ENCODE measurements at places on chromosomes 11 and 22.

- DNase-seq: peak; percentile 45
These were observed 19.2 kb downstream of the PIM3 start for GRCh38 chr22:49979587-49980264.

GRCh38 chr22:36816636-36817524 lies at the start of gene PVALB:
TSS of gene PVALB (minus strand) at chr22:36817035. CDS start at chr22:36817005, 30 bp downstream.
- no peak for DNase-seq

DNA sequence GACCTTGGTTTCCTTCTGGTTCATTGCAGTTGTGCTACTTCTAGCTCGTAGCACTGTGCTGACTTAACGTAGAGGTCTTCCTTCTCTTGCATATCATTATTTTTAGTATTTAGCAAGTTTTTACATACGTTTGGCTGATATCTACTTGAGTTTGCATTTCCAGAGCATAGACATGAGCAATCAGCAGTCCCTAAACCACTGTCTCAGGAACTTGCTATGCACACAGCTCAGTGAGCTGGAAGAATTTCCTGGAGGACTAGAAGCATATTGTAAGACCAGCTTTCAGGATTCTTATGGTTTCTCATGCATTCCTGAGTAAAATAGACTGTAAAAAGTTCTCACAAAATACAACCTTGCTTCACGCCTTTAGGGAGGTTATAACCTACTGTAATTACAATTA lies 226.7 kb upstream of the PDGFD start:
- no peak for DNase-seq

DNA sequence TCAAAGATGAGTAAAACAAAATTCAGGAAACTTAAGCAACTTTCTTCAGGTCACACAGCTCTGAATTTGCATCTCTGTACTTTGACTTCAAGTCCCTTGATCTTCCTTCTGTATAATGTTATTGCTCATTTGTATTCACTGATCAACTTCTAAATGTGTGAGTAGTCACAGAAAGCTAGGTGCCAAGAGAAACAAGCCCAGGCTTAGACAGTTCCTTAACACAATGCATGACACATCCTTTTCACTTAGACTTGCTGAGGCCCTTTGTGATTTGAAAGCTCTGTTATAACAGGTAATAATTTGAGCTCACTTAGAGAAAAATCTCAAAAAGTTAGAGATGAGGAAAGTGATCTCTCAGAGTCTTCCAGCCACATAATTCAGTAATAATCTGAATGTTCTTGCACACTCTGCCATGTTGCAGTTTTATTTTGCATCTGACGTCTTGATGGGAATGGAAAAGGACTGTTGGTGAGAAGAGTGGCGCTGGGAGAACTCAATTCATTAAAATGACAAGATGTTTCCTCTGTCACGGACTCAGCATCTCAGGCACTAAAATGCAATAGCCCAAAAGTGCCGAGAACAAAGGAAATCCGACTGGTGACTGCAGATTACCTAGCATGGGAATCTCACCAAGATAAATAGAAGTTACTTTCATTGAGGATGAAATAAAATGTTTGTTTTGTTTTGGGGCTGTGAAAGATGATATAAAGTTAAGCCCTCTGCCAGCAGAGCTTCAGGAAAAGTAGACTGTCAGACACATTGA lies 665.3 kb downstream of the OPCML start:
- no peak for DNase-seq

GRCh38 chr11:130535520-130535919 lies 87.1 kb downstream of the ADAMTS15 start:
- no peak for DNase-seq

DNA sequence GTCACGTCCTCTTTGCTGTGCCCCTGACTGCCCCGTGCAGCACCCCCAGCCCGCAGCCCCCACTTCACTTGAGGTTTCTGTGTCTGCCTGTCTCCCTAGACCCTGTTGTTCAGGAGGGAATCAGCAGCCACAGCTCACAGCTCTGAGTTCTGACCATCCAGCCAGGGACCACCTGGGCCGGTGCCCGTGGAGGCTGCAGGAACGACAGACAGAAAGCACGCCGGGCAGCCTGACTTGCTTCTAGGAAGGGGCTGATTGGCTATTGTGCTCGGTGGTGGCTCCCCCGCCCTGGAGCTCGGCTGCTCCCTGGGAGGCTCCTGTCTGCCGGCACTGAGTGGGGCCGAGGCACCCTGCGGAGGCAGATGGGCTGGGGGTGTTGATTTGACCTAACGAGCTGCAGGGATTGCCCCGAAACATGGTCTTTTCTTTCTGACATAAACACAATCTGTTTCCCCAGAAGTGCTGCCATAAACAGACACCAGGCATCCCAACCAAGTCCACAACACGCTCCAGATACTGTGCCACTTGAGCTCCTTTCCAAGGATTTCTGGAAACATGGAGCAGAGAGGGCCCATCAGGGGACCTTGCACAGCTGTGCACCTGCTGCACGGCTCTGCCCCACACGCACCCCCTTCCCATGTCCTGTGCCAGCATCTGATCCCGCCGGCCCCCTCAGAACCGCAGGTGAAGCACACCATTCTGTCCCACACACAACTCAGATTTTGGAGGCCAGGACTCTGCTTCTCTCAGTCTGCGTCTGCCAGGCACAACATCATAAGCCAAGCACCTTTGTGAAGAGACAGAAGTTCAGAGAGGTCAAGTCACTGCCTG lies 855.9 kb downstream of the TBC1D22A start:
- no peak for DNase-seq

DNA sequence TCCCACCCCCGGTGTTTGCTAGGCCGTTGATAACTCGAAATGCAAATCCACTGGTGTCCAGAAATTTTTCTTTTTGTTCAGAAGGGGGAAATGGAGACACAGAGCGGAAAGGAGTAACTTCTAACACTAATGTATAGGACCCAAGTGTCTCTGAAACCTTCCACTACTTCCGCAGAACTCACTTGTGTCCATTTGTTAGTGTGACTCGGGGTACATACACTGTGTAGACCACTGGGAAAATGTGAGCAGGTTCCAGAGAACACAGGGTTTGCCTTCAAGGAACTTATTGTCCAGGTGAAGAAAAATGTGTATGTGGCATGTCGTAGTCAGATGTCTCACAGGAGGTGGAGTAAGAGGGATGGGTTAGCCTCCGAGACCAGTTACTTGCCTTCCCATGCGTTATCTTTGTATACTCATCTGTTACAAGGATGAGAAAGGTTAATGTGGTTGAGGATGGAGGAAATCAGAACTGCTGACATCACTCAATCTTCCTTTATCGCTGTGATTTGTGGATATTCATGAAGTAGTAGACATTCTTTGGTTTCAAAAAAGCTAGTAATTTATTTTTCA lies 857 bp downstream of the ARCN1 start:
- peak; percentile 5 for DNase-seq

DNA sequence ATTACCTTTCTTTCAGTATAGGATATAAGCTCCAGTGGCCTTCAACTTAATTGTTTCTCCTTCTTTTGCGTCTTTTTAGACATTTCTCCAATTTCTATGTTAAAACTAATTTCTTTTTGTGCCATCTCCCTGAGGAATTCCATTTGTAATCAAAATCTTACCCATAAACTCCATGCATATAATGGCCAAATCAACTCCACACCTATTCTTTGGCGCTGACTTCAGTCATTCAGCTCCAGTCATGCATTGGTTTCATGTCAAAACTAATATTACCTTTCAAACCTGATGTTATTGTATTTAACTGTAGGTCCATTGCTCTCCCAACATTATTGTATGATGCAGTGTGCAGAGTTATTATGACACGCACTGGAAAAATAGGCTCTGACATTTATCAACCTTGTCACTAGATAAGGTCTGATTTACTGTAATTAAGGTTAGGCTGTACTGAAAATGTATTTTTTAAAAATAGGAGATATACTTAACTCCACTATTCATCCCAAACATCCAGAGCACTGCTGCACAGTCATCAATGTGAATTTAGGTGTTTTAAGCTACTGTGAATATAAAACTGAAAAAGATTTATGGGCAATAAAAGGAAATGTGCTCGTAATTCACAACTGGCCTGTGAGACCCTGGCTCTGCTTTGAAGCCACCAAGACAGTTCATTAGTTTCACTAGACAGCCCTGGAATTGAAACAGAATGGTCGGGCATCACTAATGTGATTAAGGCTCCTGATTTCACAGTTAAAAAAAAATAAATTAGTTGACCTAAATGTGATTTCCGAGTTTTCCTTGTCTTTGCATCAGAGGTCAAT lies 180.6 kb upstream of the GRIA4 start:
- DNase-seq: no peak

- DNase-seq: no peak
These were observed 548 bp downstream of the PVALB start for GRCh38 chr22:36816339-36816635.

GRCh38 chr11:91860661-91861060 lies 364.0 kb upstream of the FAT3 start:
- DNase-seq: no peak

DNA sequence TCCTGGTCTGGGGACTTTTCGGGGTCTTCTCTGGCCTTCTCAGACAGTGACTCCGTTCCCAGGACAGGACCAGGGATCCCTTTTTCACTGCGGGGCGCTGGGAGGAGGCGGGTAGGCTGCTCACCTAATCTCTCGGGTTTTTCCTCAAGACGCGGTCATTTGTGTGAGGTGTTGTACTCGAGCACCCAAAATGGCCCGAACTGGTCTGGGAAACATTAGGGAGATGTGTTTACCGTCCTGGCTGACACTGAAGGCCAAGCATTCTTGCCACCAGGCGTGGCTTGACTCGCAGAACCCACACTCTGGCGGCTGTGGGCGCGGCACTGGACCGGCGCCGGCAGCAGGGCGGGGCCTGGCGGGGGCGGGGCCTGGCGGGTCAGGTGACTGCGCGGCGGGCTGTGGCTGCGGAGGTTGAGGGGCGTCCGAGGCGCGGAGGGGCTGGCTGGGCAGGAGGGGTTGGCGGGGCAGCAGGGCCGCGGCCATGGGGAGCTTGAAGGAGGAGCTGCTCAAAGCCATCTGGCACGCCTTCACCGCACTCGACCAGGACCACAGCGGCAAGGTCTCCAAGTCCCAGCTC lies at the start of gene SWAP70:
Gene SWAP70, plus strand, starts transcription at position 379 of the 577 bp plus-strand sequence. Its CDS starts 103 bp downstream, at position 482.
- peak; percentile 73 for DNase-seq
